ENCODE measurements at places on chromosomes 7 and 10. TPM values are rescaled to one million over a fixed set of nuclear protein-coding genes. Genes with fewer than 3 reads are reported as not detected.

- no peak for DNase-seq
Measured at GRCh38 chr7:130090745-130091532, 20.6 kb downstream of the KLHDC10 start.

DNA sequence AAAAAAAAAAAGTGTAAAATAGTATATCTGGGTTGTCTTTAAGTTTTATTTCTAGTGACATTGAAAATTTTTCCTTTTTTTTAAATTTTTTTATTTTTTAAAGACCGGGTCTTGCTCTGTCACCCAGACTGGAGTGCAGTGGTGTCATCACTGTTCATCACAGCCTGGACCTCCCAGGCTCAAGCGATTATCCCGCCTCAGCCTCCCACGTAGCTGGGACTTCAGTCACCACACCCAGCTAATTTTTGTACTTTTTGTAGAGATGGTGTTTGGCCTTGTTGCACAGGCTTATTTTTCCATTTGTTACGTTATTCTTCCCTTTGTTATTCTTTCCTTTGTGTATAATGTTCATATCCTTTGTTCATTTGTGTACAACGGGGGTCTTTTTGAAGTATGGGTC, 30.1 kb downstream of the TSPAN14 start:
- DNase-seq = no peak

GPC2 gene
- 5.5 TPM for total RNA-seq

GRCh38 chr7:23191022-23191421, 9.2 kb downstream of the NUP42 start:
- no peak for DNase-seq

CEP55 gene
- total RNA-seq = not detected

PPP1R9A gene
- 0.21 TPM for total RNA-seq

NME8 gene
- total RNA-seq = not detected

DDC gene
- total RNA-seq = not detected

DNA sequence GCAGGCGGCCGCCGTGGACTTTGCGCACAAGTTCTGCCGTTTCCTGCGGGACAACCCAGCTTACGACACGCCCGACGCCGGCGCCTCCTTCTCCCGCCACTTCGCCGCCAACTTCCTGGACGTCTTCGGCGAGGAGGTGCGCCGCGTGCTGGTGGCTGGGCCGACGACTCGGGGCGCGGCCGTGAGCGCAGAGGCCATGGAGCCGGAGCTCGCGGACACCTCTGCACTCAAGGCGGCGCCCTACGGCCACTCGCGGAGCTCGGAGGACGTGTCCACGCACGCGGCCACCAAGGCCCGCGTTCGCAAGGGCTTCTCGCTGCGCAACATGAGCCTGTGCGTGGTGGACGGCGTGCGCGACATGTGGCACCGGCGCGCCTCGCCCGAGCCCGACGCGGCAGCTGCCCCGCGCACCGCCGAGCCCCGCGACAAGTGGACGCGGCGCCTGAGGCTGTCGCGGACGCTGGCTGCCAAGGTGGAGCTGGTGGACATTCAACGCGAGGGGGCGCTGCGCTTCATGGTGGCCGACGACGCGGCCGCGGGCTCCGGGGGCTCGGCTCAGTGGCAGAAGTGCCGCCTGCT, 14.1 kb downstream of the SH2B2 start:
- no peak for DNase-seq

GRCh38 chr10:132477066-132477397, 60.6 kb upstream of the INPP5A start:
- DNase-seq = no peak

- DNase-seq = no peak
Measured at GRCh38 chr10:3867454-3868270, 82.7 kb upstream of the KLF6 start.

GRCh38 chr7:130814778-130815335, 80.8 kb upstream of the KLF14 start:
- DNase-seq = no peak

SORCS1 gene
- total RNA-seq = not detected

CLRN3 gene
- not detected for total RNA-seq

GRCh38 chr10:131172433-131172832, 139.1 kb downstream of the TCERG1L start:
- no peak for DNase-seq

PRKAG2 gene
- 71.0 TPM for total RNA-seq

DNA sequence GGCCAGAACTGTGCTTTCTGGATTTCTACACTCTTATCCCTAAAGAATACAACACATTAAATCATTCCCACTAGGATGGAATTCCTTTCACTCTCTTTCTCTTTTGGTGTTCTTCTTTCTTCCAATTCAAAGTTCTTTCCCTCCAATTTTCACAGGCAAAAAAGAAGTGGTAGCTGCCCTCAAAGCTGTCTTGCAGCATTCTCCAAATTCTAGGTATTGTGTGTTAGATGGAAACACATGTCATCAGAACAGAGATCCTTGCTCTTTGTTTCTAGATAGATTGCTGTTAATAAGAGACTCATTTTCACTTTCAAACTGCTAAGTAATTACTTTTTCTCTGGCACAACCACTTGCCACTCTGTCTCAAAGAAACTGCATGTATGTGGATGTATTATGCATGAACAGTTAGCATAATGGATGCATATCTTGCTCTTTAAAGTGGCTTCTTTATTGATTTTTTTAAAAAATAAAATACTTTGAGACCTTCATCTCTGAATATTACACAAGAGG, 31.0 kb downstream of the SHTN1 start:
- DNase-seq = no peak

GRCh38 chr7:17063045-17063383, 181.2 kb upstream of the AGR3 start:
- no peak for DNase-seq

DNA sequence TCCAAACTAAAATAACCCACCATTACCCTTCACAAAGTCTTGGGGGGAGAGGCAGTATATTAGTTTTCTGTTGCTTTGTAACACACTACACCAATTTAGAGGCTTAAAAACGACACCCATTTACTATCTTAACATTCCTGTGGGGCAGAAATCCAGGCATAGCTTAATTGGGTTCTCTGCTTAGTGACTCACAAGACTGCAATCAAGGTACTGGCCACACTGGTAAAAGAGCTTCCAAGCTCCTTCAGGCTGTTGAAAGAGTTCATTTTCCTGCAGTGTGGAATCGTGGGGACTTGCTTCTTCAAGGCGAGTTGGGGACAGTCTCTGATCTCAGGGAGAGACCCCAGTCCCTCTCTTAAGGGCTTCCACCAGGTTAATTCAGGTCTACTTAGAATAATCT, 139.1 kb downstream of the XPNPEP1 start:
- DNase-seq = no peak

GRCh38 chr7:151321341-151321740, 20.3 kb upstream of the NUB1 start:
- no peak for DNase-seq

DNA sequence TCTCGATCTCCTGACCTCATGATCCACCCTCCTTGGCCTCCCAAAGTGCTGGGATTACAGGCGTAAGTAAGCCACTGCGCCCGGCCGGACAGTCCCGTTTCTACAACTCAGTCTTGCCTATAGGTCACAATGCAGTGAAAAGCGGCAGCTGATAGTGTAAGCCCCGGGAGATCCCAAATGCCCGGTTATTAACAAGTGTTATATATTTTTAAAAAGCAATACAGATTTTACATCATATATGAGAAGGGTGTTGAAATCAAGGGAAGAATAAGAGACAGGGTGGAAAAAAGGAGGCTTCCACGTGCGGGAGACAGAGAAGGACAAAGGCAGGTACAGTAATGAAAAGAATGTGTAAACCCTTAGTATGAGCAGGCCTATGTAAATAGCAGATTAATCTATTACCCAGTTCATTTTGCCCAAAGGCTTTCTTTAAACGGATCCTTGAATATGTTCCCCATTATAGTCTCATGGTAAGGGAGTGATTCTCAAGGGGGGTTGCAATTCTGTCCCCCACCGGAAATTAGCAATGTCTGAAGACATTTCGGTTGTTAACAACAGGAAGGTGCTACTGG, 170.8 kb downstream of the PDE1C start:
- DNase-seq = no peak

DNA sequence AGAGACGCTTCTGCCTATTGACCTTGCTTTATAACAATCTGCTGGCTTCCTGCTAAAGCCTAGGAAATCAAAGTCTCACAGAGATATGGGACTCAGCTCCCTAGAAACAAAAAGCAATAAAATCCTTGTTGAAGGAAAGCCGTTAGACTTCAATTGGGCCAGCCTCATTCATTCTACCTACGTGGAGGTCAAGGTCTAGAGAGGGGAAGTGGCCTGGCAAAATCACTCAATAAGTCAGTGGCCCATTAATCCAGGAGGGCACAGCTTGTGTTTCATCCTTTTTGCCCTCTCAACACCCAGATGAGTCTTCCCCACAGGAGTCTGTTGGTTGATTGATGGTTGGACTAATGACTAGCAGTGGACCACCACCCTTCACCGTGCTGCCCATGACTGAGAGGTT, 40.5 kb upstream of the ACSL5 start:
- no peak for DNase-seq

DNA sequence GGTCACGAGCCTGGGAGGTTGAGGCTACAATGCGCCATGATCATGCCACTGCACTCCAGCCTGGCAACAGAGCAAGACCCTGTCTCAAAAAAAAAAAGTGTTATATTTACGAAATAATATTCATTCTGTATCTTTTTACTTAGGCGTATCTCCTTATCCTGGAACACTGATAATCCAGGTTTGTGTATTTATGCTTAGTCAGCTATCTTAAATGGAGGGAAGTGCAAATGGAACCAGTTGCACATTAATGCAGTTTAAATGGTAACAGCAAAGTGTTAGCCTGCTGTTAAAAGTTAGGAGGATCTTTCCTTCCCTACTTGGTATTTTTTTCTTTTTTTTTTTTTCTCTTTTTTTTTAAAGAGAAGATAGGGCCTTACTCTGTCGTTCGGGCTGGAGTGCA, 36.0 kb upstream of the RBM20 start:
- DNase-seq = no peak

GRCh38 chr10:29703271-29703670, 68.5 kb upstream of the SVIL start:
- no peak for DNase-seq

DNA sequence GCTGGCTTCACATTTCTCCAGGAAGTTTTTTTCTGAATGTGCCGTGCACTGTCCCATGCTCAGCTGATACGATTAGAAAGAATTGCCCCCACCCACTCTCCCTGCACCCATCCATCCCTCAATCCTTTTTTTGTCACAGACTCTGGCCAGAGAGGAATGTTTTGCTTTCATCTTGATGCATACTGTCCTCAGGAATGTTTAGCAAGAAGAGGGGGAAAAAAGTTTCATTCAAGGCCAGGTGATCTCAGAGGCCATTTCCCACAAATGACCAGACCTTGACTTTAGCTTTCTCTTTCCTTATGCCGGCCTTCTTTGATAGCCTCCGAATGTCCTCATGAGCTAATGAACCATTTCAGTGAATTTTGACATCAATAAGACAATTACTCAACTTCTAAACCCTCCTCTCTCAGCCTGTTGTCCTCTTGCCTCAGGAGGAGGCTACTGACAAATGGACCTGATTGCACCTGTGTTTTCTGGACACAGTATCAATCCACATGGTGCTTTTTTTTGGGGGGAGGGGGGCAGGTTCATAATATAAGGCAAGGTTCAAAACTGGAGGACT, 105.0 kb upstream of the KLF6 start:
- DNase-seq = no peak

DNA sequence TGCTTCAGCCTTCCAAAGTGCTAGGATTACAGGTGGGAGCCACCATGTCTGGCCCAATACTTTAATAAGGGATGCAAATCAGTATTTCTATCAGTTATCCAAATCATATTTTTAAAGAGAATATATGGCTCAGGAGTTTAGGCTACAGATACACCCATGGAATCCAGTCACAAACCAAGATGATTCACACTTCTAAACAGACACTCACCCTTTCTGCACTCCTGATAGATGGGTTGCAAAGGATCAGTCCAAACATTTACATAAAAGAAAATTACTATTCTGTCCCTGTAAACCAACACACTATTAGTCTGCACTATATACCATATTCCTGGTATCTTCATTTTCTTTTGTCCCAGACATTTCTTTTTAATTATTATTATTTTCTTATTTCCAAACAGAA, 2.2 kb downstream of the MORN4 start:
- DNase-seq = no peak

EPDR1 gene
- 0.64 TPM for total RNA-seq

CCDC146 gene
- 14.5 TPM for total RNA-seq

C7orf57 gene
- not detected for total RNA-seq

- peak; percentile 24 for DNase-seq
Measured at GRCh38 chr10:99619090-99619800, 994 bp downstream of the SLC25A28 start.

HMX3 gene
- not detected for total RNA-seq

GRCh38 chr10:14478201-14478600, 147.5 kb upstream of the FRMD4A start:
- no peak for DNase-seq

DNA sequence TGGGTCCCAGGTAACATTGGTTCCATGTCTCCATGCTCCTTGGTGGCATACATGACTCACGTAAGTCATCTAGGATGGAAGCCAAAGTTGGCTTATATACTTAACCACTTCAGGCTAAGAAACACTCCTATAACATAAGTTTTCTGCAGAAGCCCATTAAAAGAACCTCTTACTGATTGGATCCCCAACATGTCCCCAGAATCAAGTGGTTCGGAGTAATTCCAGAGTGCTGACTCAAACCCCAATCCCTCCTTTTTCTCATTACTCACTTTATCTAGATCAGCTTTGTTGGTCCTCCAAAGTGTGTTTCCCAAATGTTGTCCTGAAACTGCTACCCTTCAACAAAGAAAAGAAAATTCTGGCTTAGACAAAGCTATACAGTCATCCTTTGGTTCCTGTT, 10.1 kb upstream of the ATOH7 start:
- DNase-seq = no peak

GRCh38 chr10:105834261-105835059, 1193.4 kb downstream of the SORCS3 start:
- DNase-seq = no peak

GRCh38 chr7:124792002-124792401, 26.4 kb upstream of the GPR37 start:
- DNase-seq = no peak

GRCh38 chr10:74827045-74827441, 643 bp downstream of the KAT6B start:
- DNase-seq = no peak

FAM20C gene
- 3.8 TPM for total RNA-seq

GRCh38 chr10:59997827-59998525, 91.6 kb upstream of the CCDC6 start:
- DNase-seq = no peak

CALHM1 gene
- total RNA-seq = not detected
